Stimulated activated CD4-positive, alpha-beta T cell treated with anti-CD3 and anti-CD28 coated beads, Interleukin-12 subunit alpha, Interleukin-12 subunit beta, amount 100 ng/mL, for 24 hours (primary cell): ENCODE measurements at places on chromosomes 16 and 17.

- no peak for DNase-seq
Measured at GRCh38 chr16:68228652-68229051, 7.3 kb downstream of the ESRP2 start.

- DNase-seq: no peak
Measured at GRCh38 chr17:60526726-60527125, 684 bp upstream of the APPBP2 start.

DNA sequence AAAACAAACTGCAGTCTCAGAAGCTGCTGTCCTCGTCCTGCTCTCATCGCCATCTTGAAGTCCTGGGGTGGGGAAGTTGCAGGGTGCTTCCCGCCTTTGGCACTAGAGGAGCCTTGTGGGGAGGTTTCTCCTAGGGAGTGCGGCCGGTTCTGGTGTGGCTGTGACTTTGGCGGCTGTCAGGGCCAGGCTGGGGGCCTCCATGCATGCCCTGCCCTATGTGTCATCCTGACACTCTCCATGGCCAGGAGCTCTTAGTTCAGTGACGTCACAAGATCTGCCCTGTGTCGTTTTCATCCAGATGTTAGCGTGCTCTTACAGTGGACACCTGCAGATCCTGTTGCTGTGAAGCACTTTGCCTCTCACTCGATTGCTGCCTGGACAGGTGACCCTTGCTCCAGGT lies 49.6 kb downstream of the PLD6 start:
- DNase-seq: no peak

- DNase-seq: peak; percentile 72
Measured at GRCh38 chr16:3171855-3172593, 16.0 kb upstream of the OR1F1 start.
